ENCODE measurements at places on chromosomes 16 and 17. TPM values are rescaled to one million over a fixed set of nuclear protein-coding genes. Genes with fewer than 3 reads are reported as not detected.

Gene RASD1
- total RNA-seq, result 129 TPM

Gene GNG13
- not detected for total RNA-seq

Gene CPNE7
- 12.5 TPM for total RNA-seq

Gene SAP30BP
- 95.9 TPM for total RNA-seq

Gene KRTAP1-1
- not detected for total RNA-seq

Gene AMDHD2
- 72.8 TPM for total RNA-seq

Gene ELMO3
- 9.3 TPM for total RNA-seq

Gene GAN
- 10.9 TPM for total RNA-seq

Gene GALR2
- total RNA-seq, result 0.31 TPM

Gene SLC52A1
- total RNA-seq, result 0.99 TPM

Gene DPEP2
- total RNA-seq, result 2.7 TPM

Gene UBTF
- 69.6 TPM for total RNA-seq

Gene SMPD3
- 23.4 TPM for total RNA-seq

Gene XAF1
- 39.6 TPM for total RNA-seq

Gene RMI2
- 26.7 TPM for total RNA-seq

Gene LRRC37A
- 18.9 TPM for total RNA-seq

Gene BLTP2
- 147 TPM for total RNA-seq

Gene WNT9B
- total RNA-seq, result not detected

Gene CSH1
- total RNA-seq, result 0.71 TPM

Gene MEOX1
- total RNA-seq, result 2.8 TPM

Gene KIFC3
- 137 TPM for total RNA-seq

Gene CDH3
- total RNA-seq, result 3.0 TPM

Gene SCNN1B
- total RNA-seq, result 0.31 TPM

Gene COPS3
- 134 TPM for total RNA-seq

Gene CPSF4L
- total RNA-seq, result not detected

Gene PRSS21
- total RNA-seq, result 62.5 TPM

Gene KRT40
- total RNA-seq, result not detected

Gene HSF5
- total RNA-seq, result 40.0 TPM

Gene ABCA5
- 50.6 TPM for total RNA-seq

Gene DUS2
- 32.4 TPM for total RNA-seq

Gene OTOA
- total RNA-seq, result 6.5 TPM

Gene CFAP97D1
- 20.0 TPM for total RNA-seq

Gene CBX2
- total RNA-seq, result 30.7 TPM

Gene EME1
- 19.3 TPM for total RNA-seq

Gene ADAM11
- total RNA-seq, result 7.6 TPM

Gene PRR11
- 5.3 TPM for total RNA-seq

Gene CHP2
- total RNA-seq, result 2.4 TPM

Gene HEATR9
- 6.1 TPM for total RNA-seq

Gene CLEC3A
- 0.55 TPM for total RNA-seq

Gene FOXJ1
- total RNA-seq, result 22.9 TPM

Gene CCL18
- 3.0 TPM for total RNA-seq

Gene KRT222
- 1.2 TPM for total RNA-seq

Gene ADGRG1
- 296 TPM for total RNA-seq

Gene SEPTIN12
- 61.0 TPM for total RNA-seq

Gene TBC1D3K
- 2.0 TPM for total RNA-seq

Gene PRR29
- 12.2 TPM for total RNA-seq

Gene HLF
- 14.5 TPM for total RNA-seq

Gene TOP2A
- 94.9 TPM for total RNA-seq

Gene SALL1
- 4.9 TPM for total RNA-seq

Gene CYTH1
- 42.2 TPM for total RNA-seq

Gene MYL4
- 7.9 TPM for total RNA-seq

Gene DPEP3
- 138 TPM for total RNA-seq

Gene MEIOB
- 34.6 TPM for total RNA-seq
